ENCODE measurements at places on chromosomes 6 and 20.

DNA sequence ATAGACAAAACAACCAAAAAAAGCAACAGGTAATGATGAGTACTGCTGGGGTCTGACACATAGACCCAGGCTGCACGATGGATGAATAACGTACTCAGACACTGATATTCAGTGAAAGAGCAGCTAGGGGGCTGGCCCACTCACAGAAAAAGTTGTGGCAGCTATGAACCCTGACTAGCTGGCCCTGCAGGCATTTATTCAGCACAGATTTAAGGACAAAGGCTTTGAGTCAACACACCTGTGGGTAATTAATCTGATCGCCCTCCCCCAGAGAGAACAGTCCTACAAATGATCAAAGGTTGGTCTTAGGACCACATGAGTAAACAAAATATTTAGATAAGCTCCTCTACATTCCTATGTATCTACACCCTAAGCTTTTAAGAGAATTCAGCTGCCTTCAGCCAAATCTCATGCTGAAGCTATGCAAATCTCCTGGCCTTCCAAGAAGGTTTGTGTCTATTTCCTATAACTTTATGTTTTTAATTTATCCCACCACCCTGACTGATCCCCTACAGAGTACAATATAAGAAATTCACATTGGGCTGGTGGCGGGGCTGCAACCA, 81.7 kb upstream of the NXT1 start:
- no peak for DNase-seq

- DNase-seq = no peak
These were observed 124.6 kb upstream of the ARMC2 start for GRCh38 chr6:108723594-108723993.

GRCh38 chr20:25548613-25549086, 36.7 kb downstream of the NINL start:
- DNase-seq = no peak

DNA sequence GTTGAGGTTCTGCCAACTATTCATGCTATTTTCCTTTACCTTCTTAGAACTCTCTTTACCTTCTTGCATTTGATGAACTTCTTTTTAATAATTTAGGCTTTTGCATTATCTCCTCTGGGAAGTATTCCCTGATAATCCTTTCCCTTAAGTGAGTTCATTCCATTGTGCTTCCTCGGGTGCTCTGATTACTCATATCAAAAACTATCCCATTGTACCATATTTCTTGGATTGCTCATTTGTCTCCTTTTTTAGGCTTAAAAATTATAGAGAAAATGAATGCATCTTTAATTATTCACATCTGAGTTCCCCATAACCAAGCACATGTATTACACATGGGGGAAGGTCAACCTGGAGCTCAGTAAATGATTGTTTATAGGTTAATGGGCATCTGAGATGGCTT, 2.5 kb downstream of the CALHM4 start:
- no peak for DNase-seq

DNA sequence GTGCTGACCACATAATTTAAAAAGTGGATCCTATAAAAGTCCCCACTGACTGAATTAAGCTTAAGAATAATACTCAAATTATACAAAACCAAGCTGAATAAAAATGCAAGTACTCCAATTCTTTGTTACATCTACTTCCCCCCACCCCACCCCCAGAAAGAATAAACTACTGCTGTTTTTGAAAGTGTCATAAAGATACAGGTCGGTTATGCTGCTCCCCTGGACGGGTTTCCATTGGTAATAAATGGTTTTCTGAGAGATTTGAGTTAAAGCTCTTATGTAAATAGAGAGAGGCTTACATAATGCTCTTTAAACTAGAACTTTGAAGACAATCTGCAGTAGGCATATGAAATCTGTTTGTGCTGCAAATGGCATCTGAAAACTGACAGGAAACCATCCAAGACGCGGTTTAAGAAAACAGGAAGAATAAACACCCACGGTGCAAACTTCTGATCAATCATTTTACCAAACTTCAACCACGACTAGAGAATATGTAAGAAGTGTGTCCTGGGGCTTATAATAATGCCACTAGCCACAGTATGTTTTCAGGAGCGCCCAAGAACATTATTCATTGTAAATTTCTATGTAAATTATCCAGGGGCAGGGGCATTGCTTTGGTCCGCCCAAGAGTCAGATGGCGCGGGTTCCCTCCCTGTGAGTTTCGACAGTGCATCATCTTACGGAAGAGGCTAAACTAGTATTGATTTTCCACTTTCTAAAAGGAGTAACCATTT, 10.8 kb upstream of the POU3F2 start:
- DNase-seq = no peak

- DNase-seq = no peak
These were observed 56.5 kb upstream of the PKIB start for GRCh38 chr6:122553697-122554096.

DNA sequence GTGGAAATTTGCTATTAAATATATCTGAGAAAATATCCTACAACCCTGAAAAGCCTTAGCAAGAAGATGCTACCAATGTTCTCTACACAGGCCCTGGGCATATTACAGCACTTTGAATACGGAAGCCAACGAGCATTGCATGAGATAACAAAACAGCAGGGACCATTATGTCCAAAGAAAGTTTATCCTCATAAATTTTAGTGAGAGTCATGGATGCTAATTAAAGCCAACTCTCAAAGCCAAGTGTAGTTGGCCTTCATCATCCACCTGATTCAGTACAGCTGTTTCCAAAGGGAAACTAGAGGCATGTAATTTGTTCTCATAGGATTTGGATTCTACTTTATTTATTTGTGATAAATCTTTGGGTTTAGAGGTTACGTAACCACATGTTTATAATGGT, 564.8 kb downstream of the RFPL4B start:
- DNase-seq = no peak

- no peak for DNase-seq
These were observed 127.8 kb downstream of the ATXN1 start for GRCh38 chr6:16633465-16633864.

- DNase-seq = no peak
These were observed 150.8 kb downstream of the PRL start for GRCh38 chr6:22145823-22146677.

GRCh38 chr20:62030357-62030756, 35.3 kb downstream of the TAF4 start:
- DNase-seq = no peak

DNA sequence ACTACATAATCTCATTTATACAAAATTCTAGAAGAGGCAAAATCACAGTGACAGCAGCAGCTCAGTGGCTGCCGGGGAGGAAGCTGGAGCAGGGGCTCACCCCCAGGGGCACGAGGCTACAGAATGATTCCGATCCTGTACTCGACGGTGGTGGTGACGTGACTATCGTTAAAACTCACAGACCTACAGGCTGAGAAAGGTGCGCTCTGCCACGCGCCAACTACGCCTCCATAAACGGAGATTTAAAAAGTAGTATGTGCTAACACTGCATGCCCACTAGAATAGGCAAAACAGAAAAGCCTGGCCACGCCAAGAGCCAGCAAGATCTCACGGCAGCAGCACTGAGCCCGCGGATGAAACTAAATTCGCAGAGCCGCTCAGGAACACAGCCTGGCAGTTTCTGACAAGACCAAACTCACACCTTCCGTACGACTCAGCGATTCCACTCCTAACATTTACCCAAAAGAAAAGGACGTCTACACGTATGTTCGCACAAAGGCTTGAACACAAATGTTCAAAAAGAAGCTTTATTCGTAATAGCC, 25.2 kb downstream of the TAF4 start:
- no peak for DNase-seq
